Foreskin fibroblast (primary cell): ENCODE measurements at places on chromosomes 7 and 10.

DNA sequence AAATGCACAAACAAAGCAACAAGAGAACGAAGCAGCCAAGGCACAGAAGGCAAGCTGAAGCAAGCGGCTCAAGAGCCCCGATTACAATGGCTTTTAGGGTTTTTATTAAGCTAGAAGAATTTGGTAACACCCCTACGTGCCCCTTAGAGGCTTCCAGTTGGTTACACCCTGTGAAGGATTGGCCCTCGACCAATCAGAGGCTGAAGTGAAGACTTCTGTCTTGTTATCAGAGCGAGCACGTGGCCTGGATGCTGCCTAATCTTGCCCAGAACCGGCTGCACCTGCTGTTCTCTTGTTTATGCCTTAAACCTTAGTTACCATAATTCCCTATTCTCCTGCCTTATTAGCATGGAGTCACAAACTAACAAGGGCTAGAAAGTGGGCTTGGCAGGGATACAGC, 21.4 kb downstream of the KCNK18 start:
- no peak for DNase-seq

DNA sequence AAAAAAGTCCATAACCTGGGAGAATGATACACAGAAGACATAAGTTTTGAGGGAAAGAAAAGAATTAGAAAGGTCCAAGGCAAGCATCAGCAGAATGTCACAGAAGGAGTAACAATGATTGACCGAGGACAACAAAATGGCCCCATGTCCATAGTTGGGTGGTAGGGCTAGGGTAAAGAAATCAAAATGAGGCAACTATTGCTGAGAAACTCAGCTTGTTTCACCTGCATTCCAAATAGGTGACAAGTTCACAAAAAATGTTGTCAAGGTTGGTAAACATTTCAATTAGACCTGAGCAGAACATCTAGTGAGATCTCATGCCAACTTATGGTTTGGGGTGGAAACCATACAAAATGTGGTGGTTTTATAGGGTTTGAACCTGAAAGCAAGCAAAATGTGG, 22.8 kb upstream of the DLX6 start:
- no peak for DNase-seq

GRCh38 chr7:46007990-46008643, 87.0 kb upstream of the IGFBP3 start:
- no peak for DNase-seq

GRCh38 chr10:5194431-5194830, 2.2 kb upstream of the AKR1C4 start:
- no peak for DNase-seq

DNA sequence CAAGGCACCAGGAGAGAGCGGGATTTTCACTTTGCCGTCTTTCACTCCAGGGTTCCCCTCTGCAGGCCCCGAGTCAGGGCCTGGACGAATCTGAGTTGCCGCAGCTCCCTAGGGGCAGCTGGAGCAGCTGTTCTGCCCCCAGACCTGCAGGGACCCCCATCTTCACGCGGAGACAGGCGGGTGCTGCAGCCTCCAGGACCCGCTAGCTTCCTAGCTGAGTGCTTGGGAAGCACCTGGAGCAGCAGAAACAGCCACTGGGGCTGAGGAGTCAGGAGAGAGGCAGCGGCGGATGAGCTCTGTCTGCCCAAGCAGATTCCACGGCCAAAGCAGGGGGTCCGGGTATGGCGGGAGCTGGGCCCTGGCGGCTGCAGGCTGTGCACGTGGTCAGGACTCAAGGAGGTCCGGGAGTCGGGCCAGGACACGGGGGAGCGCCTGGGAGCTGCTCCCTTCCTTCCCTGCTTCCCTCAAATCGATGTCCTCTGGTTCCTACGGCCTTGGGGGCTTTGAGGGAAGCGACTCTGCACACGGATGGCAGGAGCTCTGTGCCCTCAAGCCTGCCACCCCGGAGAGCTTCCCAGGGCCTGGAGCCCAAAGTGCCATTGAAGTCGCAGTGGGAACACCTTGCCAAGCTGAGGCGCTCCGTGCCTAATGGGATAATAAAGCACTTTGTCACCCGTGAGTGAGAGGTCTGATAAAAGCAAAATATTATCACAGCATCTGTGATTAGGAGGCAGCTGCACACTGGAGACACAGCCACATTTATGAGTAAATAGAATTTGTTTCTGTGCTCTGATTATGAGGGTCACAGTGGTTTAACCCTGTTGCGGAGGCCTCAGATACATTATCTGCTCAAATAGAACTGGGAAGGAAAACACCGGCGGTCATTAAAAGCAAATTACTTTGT, 17.2 kb downstream of the MNX1 start:
- no peak for DNase-seq

- DNase-seq: no peak
Measured at GRCh38 chr10:18290651-18291313, 150.6 kb downstream of the CACNB2 start.

- DNase-seq: peak; percentile 44
Measured at GRCh38 chr7:150335108-150335773, 6.2 kb downstream of the RARRES2 start.

DNA sequence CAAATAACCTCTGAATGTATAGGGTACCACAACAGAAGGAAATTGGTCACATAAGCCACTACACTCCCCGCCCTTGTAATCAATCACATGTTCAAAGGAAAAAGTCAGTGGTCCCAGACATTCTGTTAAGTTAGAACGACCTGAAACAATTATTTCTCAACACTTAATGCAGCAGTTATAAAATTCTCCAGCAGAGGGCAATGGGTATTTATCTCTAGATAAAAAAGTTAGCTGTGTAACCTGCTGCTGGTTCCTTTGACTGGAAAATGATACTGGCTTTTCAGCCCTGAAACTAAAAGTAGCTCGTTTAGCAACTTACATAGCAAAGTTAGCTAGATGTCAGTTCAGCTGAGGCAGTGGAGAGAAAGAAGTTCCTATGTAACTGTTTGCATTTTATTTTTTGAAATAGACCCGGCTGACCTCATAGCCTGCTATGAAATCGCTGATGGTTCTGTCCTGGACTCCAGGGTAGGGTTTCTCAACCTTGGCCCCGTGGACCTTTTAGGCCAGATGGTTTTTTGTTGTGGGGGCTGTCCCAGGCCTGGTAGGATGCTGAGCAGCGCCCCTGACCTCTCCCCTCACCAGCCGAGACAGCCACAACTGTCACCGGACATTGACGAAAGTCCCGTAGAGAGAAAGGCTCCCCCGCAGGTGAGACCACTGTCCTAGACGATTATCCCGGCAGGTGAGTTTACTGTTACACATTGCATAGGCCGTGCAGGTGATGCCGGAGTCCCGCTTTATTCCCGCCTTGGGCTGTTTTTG, 40.2 kb upstream of the PROSER2 start:
- DNase-seq: peak; percentile 69

GRCh38 chr10:16856092-16856491, 38.9 kb upstream of the RSU1 start:
- DNase-seq: no peak

DNA sequence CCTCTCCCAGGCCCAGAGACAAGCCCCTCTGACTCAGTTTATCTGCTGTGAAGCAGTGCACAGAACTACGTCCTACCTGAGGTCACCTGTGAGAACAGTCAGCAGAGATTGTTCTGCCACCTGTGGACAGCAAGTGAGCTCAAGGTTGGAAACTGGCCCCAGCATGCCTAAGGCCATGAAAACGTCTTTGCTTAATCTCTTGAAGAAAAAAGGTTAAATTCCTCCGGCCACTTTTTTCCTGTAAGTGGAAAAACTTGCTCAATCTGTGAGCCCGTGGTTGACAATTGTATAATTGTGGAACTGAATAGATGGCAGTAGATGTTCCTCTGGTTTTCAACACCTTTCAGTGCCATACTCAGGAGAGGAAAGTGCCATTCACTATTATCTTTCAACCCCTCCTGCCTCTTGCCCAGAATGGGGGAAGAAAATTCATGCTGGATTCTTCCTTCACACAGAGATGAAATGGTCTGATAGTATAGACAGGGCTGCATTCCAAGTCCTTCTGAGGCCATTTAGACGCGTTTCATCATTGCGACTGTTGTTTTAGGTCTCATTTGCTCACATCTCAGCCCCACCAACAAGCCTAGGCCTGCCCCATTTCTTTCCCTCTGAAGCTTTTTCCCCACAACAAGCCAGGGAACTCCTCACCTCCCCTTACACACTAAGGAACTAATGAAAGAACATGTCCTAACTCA, 292.9 kb downstream of the FZD1 start:
- no peak for DNase-seq

DNA sequence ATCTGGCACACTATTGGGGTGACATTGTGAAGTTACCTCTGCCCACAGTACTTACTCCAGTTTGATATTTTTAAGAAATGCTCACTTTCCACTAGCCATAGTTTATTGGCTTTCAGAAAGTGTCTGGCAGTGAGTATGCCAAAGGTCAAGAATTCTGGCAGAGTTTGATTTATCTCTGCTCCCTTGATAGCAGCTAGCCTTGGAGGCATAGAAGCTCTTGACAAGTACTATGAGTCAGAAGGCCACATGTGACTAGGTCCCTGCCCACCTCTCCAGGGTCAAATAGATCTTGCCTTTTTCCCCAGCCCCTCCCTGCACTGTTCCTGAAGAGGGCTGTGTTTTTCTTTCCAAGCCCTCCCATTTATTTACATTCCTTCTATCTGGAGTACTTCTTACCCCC, 202.2 kb downstream of the AUTS2 start:
- peak; percentile 32 for DNase-seq

GRCh38 chr7:144063710-144064109, 5.9 kb upstream of the OR2A25 start:
- no peak for DNase-seq

- DNase-seq: peak; percentile 93
Measured at GRCh38 chr7:84025332-84025927, 169.2 kb downstream of the SEMA3A start.

- DNase-seq: no peak
Measured at GRCh38 chr7:51129527-51130472, 186.8 kb downstream of the COBL start.

- DNase-seq: no peak
Measured at GRCh38 chr10:23253780-23254179, 61.7 kb downstream of the PTF1A start.

- DNase-seq: no peak
Measured at GRCh38 chr10:96125142-96125515, 5.0 kb upstream of the ZNF518A start.

DNA sequence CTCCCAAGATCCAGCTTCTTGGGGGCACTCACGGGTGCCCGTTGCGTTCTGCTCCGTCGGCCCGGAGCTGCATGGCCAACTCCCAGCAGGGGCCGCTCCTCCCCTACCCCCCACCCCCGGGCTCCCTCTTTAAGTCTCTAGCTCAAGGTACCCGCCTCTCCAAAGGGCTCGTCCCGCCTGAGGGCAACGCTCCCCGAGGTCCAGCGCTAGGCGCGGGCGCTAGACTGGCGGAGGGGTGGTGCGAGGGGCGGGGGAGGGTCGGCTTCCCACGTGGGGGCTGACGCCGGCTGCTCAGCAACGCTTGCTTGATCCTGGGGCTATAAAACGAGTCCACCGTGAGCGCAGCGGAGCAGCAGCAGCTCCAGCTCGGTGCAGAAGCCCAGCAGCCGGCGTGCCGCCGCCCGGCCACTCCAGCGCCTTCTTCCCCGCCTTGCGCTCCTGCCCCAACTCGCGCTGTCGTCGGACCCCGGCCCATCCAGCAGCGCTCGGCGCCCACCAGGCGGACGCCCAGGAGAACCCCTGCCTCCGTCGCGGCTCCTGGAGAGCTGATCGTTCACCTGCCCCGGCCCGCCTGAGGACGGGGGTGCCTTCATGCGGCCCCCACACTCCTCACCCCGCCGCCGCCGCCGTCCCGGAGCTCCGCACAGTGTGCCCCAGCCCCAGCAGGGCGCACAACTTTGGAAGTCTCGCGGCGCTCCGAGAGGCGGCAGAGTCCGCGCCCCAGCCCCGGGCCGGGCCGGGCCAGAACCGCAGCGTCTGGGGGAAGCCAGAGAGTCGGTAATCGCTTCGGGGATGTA, at the start of gene ADRA2A:
Gene ADRA2A, plus strand, starts transcription at position 348 of the 797 bp plus-strand sequence. CDS start 968 bp downstream, outside the sequence.
- DNase-seq: peak; percentile 65

DNA sequence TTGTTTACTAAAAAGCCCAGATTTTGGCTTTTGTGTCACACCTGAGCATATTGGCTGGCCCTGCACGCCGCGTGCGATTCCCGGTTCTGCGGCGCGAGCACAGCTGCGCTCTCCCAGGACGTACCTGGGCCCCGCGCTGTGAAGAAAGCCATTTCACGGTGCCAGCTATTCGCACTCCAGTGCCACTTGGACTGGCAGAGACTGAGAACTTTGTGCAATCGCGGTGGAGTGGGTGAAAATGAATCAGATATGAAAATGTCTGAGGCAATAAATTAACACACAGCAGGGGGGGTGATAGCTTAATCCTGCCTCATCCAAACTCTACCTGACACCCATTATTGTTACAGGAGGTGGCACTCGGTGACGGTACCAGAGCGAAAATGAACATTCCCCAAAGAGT, 330.1 kb upstream of the MGMT start:
- DNase-seq: no peak

GRCh38 chr7:95454438-95455045, 19.7 kb upstream of the PON2 start:
- DNase-seq: no peak

DNA sequence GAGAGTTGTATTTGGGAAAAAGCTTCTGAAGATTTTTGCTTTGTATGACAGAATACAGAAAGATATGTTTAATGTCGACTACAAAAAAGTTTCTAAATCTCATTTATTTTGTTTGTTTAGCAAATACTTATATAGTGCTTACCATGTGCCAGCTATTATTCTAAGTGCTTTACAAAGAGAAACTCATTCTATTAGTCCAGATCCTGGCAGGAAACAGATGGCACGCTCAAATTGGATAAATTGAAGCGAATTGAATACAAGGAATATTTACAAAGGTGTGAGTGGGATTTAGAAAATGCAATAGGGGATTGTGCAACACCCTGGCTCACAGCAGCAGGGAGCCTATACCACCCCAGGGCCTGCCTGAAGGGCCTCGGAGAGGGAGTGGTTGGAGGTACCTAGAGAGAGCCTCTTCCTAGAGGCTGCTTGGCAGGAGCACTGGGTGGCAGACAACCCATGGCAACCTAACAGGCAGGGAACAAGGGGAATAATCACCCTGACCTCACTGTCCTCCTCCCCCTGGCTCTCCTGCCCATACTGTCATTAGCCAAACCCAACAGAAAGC, 27.6 kb upstream of the FAM204A start:
- peak; percentile 6 for DNase-seq

GRCh38 chr10:30493609-30494530, 59.9 kb downstream of the MAP3K8 start:
- DNase-seq: peak; percentile 66

- DNase-seq: peak; percentile 92
Measured at GRCh38 chr10:15084502-15084922, 4.1 kb downstream of the ACBD7 start.

DNA sequence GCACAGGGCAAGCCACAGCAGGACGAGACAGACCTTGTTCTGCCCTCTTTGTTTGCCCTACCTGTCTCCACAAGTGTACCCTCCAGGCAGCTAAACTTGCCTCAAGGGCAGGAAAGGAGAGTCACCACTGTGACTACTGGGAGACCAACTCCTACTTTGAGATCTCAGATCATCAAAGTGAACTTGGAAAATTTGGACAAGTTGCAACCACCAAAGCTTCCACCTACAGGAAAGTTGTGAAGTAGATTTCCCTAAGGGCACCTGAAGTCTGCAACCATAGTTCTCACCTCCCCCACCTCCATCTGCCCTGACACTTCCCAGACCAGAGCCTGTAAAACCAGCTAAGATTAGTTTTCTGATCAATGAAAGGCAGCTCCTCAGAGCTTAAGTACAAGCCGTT, 2.5 kb upstream of the WDR91 start:
- no peak for DNase-seq

GRCh38 chr7:82131215-82131614, 312.4 kb downstream of the CACNA2D1 start:
- peak; percentile 21 for DNase-seq
